ENCODE measurements at places on chromosomes 11 and 22.

DNA sequence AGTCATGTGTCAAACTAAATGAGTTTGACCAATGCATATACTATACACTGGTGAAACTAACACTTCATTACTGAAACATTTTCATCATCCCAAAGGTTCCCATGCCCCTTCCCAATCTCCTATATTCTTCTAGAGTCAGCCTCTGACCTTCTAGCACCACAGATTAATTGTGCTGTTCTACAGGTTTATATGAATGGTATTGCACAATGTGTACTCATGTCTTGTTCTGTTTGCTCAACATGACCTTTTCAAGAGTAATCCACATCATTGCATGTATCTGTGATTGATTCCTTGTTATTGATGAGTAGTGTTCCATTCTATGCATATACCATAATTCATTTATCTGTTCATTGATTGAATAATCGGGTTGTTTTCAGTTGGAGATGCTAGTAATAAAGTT, 7.5 kb upstream of the OR8G1 start:
- no peak for DNase-seq

- DNase-seq: no peak
Measured at GRCh38 chr11:122851366-122851966, 13.2 kb downstream of the CRTAM start.

- no peak for DNase-seq
Measured at GRCh38 chr11:107140983-107141382, 122.7 kb upstream of the GUCY1A2 start.

DNA sequence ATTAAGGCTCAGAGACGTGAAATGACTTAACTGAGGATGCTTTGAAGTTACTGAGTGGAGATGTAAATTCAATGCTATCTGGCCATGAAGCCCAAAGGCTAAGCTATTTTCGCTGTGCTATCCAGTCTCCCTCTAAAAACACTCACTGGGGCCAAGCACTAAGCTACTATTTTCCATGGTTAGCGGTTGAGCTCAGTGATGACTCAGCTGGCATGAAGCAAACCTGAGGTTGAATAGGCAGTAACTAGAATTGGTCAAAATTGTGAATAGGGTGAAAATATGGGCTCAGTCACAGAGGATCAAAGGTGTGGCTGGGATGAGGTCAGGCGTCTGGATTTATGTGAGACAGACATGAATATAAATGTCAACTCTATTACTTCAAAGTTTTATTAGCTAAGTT, 564.2 kb upstream of the KIRREL3 start:
- no peak for DNase-seq

GRCh38 chr22:30201945-30202344, 44.6 kb downstream of the LIF start:
- DNase-seq: no peak

DNA sequence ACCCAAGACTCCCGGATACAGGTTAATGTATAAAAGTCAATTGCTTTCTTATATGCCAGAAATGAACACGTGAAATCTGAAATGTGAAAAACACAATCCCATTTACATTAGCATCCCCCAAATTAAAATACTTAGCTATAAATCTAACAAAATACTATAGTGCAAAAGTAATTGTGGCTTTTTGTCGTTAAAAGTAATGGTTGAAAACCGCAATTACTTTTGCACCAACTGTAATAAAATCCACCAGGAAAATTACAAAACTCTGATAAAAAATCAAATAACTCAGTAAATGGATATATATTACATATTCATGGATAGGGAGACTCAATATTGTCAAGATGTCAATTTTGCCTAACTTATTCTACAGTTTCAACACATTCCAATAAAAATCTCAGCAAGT, 4.6 kb downstream of the TMEM225 start:
- no peak for DNase-seq

GRCh38 chr11:123885570-123885969, at the start of gene TMEM225:
Gene TMEM225 (minus strand): TSS chr11:123885670. CDS start chr11:123885425, 245 bp downstream.
- DNase-seq: no peak

DNA sequence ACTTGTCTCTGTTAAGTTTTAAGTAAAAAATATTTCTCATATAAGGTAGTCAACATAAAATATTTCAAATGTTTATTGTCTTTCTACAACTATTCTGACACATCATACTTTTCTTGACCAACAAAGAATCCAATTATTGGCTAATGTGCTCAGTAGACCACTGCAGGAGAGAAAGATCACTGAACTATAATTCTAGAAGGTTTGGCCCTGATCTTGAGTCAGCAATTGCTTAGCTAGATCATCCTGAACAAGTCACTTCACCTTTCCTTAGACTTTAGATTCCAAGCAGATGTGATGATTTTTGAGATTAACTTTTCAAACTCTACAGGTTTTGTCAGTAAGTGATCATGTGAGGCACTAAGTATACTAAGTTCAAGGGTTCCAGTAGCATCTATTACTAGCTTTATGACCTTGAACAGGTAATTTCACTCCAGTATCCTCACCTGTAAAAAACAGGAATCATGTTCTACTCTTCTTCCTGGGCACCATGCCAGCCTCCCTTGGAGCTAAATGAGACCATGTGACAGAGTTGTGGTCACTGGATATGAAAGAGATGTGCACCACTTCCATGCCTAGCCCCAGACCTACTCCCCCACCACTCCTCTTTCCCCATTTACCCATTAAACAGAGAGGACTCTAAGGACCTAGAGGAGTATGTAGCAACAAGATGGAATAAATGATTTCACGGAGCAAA, 17.3 kb downstream of the PGM2L1 start:
- no peak for DNase-seq

- no peak for DNase-seq
Measured at GRCh38 chr22:36226189-36226588, 13.1 kb downstream of the APOL2 start.
